ENCODE measurements at places on chromosomes 6 and 20. TPM values are rescaled to one million over a fixed set of nuclear protein-coding genes. Genes with fewer than 3 reads are reported as not detected.
A peak's percentile ranks its signal among the peaks of the same experiment; 100 is the strongest.

CAP2 gene
- polyA plus RNA-seq, result 6.6 TPM

- DNase-seq, result no peak
These were observed 72.4 kb upstream of the TMEM181 start for GRCh38 chr6:158487495-158487894.

WASF1 gene
- polyA plus RNA-seq, result 27.4 TPM

CLPSL2 gene
- polyA plus RNA-seq, result 3.6 TPM

GRCh38 chr20:680638-681187, 5.1 kb upstream of the SCRT2 start:
- no peak for DNase-seq

PLG gene
- polyA plus RNA-seq, result not detected

DNA sequence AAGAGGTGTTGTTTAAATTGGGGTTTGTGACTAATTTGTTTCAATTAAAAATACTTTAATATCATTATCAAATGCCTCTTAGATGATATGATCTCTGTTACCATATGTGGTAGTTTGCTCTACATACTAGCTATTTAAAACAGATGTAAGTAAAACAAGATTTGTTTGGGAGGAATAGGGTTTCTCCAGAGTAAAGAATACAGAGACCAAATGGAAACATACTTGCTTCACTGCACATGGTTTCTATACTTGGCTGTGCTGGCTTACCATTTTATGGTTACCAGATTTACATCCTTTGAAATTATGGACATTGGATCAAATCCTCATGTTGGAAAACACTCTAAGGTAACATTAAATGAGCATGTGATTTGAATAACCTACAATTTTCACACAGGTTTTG, 588.3 kb downstream of the CD109 start:
- no peak for DNase-seq

DNA sequence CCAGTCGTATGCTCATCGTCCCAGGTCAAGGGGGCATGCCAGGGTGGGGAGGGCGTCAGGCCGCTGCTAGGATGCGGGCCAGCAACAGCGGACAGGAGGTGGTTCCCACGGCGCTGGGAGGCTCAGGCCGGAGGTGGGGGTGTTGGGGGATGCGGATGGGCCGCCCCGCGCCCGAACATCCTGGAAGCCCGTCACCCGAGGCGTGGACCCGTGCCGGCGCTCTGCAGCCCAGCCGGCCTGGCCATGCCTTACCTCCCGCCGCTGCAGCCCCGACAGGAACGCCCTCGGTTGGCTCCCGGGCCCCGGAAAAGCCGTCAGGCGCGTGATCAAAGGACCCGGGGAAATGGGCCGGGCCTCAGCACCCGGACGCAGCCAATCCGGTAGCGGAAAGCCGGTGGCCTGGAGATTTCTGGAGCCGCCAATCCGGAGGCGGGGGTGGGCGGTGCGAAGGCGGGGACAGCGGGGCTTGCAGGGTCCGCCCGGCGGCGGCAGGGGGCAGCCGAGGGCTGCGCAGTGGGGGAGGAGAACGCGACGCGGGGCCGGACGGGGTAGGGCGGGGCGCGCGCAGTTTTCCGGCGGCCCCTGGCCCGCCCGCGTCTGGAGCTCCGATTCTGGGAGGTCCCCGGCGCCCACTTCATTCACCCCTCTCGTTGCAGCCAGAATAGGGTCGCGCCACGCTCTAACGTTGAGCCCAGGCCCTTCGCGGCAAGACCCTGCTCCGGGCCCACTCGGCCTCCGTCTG, at the start of gene SMIM29:
SMIM29 (minus strand) TSS at position 280 of the 742 bp plus-strand sequence. CDS start 1,215 bp downstream, outside the sequence.
- peak; percentile 98 for DNase-seq

GRCh38 chr6:24464253-24465038, 24.9 kb downstream of the GPLD1 start:
- DNase-seq, result no peak

All from GM23338 (cell line).